IMR-90 (cell line): ENCODE measurements at places on chromosomes 7 and 10.
A peak's percentile ranks its signal among the peaks of the same experiment; 100 is the strongest.

DNA sequence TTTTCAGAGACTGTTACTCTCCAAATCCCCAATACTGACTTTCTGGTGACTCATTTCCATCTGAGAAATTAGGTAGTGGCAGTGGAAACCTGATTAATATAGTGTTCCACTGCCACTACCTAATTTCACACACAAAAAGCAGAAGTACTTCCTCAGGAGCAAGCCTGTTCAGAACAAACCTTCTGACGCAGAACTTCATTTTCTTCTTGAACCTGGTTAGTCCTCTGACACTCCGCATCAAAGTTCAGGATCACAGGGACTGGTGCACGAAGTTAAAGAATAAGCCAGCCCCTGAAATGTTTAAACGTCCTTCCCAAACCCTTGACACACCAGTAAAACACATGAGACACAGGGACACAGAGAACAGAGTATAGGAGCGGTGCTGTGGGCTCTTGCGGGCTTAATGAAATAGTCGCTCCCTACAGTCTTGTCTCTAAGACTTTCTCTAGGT is 4.4 kb downstream of the WDR91 start:
- DNase-seq, result no peak

GRCh38 chr7:75617634-75618234 is 121.0 kb downstream of the HIP1 start:
- DNase-seq, result no peak

DNA sequence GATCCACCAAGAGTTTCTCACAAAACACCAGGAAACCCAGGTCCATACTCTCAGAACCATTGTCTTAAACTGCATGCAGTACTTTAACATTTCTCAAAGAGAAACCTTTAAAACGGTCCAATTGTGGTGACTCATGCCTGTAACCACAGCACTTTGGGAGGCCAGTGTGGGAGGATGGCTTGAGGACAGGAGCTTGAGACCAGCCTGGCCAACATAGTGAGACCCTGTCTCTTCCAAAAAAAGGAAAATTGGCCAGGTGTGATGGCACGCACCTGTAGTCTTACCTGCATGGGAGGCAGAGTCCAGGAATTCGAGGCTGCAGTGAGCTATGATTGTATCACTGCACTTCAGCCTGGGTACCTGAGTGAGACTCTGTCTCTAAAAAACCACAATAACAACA is 97.5 kb upstream of the OIT3 start:
- DNase-seq, result peak; percentile 34

- DNase-seq, result no peak
These were observed 66.7 kb upstream of the PODXL start for GRCh38 chr7:131623154-131623553.

DNA sequence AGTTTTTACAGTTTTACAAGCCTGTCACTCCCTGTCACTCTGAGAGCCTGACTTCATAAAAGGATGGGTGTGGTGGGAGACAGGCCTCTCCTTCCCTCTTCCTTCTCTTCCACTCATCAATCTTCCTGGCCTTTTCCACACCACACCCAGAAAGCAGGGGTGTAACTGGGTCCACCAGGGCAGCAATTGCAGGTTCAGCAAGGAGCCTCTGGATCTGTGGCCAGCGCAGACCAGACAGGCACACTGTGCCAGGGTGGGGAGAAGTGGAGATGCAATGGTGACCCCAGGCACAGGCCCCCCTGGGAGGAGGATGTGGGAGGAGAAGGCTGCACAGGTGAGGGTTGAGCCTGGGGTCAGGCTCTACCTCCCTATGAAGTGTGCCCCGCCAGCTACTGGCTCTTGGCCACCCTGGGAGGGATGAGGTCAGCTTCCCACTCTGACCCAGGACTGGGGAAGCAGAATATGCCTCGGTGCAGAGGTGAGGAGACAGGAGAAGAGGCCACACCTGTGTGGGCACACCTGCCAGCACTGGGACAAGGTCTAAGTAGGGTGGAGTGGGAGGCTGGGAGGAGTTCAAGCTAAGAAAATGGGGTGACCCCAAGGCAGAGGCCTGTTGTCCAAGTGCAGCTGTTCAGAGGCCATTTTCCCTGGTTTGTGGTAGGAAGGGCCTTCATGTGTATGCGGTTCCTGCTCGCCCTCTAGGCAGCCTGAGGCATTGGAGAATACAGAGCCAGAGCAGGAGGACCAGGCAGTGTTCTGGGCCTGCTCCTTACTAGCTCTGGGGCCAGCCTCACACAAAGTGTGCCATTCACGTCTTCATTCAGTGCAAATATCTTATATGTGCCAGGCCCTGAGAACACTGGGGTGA is 20.2 kb upstream of the TMEM72 start:
- no peak for DNase-seq

GRCh38 chr7:74400420-74401136 is 53.1 kb upstream of the GTF2IRD1 start:
- DNase-seq, result no peak

DNA sequence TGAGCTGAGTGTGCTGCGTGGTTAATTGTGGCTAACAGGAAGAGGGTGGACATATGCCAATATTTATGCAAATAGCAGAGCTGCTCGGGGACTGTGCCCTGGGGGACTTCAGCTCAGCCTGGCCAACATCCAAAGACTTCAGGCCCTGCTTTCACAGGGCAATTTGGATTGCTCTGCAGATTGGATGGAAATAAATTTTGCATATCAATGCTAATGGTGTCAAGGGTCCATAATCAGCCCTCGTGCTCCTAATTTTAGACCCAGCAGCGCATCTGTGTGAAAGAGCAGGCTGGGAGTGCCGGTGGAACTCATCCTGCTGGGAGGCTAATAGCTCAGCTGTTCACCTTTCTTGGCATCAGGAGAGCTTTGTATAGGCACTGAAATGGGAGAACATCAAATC is 270.1 kb downstream of the TCERG1L start:
- no peak for DNase-seq

GRCh38 chr7:18858232-18858631 is 259.2 kb downstream of the TWIST1 start:
- no peak for DNase-seq

GRCh38 chr10:104910712-104911111 is 269.6 kb downstream of the SORCS3 start:
- DNase-seq, result no peak

- DNase-seq, result no peak
These were observed 12.3 kb upstream of the SNX10 start for GRCh38 chr7:26279405-26279804.

GRCh38 chr7:90621125-90621746 is 25.1 kb downstream of the CDK14 start:
- DNase-seq, result no peak

DNA sequence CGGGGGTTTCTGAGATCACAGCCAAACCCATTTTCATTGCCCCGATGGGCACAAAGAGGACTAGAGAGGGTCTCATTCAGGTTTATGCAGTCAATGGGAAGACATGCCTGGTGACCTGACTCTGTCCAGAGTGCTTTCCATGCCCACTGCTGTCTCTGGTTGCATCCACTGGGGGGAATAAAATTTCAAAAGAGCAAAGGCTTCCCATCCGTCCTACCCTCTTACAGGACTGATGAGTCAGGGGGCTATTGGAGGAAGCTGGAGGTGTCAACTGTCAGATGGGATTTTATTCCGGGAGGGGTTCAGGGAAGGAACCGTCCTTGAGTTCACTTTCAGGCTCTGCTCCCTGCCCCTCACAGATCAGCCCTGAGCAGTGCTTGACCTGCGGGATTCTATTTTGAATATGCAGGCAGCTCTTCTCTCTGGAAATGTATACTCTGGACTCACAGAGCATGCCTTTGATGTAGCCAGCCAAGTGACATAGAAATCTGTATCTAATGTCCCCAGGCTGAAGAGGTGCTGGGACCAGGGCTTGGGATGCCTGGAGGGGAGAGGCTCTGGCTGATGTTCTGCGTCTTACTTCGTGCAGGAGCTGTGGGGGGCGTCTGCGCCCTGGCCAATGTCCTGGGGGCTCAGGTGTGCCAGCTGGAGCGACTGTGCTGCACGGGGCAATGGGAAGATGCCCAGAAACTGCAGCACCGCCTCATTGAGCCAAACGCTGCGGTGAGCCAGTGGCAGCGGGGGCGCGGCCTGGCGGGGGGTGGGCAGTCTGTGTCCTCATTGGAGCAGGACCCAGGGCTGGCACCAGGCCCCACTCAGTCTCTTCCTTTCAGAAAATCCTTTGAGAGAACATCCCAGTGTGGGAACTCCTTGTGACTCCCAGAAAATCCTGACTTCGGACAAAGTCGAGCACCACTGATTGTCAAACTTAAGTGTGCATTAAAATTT is 12.0 kb downstream of the C10orf62 start:
- no peak for DNase-seq

GRCh38 chr7:158313931-158314330 is 273.7 kb downstream of the PTPRN2 start:
- DNase-seq, result no peak

DNA sequence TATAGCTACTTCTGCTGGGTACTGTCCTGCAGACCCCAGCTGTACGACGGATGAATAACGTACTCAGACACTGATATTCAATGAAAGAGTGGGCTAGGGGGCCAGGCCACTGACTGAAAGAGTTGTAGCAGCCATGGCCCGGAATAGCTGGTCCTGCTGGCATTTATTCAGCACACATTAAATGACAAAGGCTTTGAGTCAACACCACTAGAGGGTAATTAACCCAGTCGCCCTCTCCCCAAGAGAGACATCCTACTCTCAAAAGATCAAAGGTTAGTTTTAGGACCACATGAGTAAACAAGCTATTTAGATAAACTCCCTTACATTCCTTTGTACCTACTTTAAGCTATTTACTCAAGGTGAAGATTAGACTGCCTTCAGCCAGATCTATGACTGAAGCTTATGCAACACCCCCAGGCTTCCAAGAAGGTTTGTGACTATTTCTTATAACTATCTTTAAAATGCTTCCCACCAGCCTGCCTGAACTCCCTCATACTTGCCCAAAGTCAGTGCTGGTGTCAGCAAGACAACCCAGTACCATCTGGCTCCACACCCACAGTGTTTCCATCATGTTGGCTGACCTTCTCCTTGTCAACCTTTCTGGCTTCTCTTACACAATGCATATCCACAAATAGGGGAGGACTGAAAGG is 629.1 kb downstream of the SORCS1 start:
- no peak for DNase-seq

GRCh38 chr7:68121655-68122054 is 1125.0 kb downstream of the TYW1 start:
- no peak for DNase-seq

DNA sequence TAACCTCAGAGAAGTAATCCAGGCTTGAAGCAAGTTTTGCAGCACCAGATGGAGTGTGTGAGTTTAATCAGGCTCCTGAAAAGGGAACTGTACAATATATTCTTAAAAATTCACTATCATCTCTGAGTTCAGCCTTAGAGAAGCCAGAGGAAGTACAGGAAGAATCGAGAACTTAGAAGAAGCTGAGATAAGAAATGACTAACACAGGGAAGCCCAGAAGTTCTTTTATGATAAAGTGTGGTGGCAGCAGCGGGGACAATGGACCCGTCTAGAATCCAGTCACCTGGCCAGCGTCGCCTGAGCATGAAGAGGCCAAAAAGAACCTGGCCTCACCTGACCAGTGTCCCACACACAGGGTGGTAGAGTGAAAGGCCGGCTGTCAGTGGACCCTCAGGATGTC is 161.0 kb downstream of the USP6NL start:
- no peak for DNase-seq

DNA sequence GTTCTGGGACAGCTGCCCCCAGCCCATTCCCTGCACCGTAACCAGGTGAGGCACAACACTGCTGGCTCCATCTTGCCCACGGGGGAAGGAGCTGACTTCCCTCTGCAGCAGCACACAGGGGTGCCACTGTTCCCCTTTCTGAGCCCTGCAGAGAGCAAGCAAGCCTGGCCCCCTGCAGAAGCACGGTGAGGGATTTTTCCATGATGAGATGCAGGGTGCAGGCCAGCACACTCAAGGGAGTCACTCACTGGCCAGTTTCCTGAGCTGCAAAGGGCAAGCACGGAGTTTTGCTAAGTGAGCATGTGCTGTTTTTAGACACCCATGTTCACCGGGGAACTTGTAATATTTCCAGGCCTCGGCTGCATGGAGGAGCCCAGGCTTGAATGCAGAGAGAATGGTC is 176.6 kb downstream of the PIP4K2A start:
- DNase-seq, result no peak

GRCh38 chr10:98376485-98376884 is 38.5 kb downstream of the PYROXD2 start:
- DNase-seq, result peak; percentile 69

- no peak for DNase-seq
These were observed 28.9 kb downstream of the ZNF25 start for GRCh38 chr10:37947526-37947925.

GRCh38 chr7:74480861-74481417 is 27.2 kb downstream of the GTF2IRD1 start:
- DNase-seq, result peak; percentile 51

DNA sequence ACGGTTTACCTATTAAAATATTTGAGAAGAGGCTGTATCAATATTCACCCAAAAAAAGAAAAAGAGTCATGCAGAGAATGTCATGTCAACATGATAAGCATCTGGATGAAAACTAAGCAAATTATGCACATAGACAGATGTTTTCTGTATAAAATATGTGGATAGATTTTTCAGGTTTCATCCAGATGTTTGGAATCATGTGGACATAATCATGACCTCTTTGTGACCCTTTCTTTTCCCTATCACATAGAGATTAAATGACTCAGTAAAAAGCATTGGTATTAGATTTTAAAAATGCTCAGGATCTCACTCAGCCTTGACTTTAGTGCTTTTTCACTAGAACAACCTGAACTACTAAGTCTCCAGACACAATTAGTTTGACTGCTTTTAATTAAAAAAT is 90.0 kb downstream of the FOXP2 start:
- peak; percentile 5 for DNase-seq

GRCh38 chr10:132396494-132397035 is 435 bp upstream of the PWWP2B start:
- DNase-seq, result peak; percentile 31

- no peak for DNase-seq
These were observed 16.9 kb downstream of the ZNF713 start for GRCh38 chr7:55903985-55904759.

- no peak for DNase-seq
These were observed 203.1 kb downstream of the ELMO1 start for GRCh38 chr7:37245590-37245989.

GRCh38 chr7:71801976-71802375 is 610.2 kb downstream of the CALN1 start:
- no peak for DNase-seq
